Activated naive CD8-positive, alpha-beta T cell treated with anti-CD3 and anti-CD28 coated beads, Interleukin-2, amount 10 ng/mL, durations not matched to agents 7 days and 5 days (primary cell): ENCODE measurements at places on chromosomes 6 and 20. TPM values are rescaled to one million over a fixed set of nuclear protein-coding genes. Genes with fewer than 3 reads are reported as not detected.
A peak's percentile ranks its signal among the peaks of the same experiment; 100 is the strongest.

- H3K4me1 ChIP-seq, result peaks cover 61% of the 10 kb centered on the region
- DNase-seq, result no peak
- no peaks in the 10 kb centered on the region for H3K27me3 ChIP-seq
- peak overlapping the region; percentile 99 for H3K27ac ChIP-seq
Measured at GRCh38 chr6:30491991-30492952, 3.0 kb downstream of the HLA-E start.

DNA sequence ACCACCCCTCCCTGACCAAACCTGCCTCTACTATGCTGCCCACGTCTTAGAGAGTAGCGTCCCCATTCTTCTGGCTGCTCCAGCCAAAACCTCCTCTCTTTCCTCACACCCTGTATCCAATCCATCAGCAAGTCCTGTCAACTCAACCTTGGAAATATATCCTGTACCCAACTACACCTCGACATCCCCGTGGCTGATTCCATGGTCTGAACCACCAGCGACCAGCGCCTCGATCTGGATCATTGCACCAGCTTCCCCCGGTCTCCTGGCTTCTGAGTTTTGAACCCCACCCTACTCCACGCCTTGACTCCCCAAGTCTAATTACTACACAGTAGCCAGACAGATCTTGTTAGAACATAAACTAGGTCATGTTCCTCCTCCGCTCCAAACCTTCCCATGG, 9.8 kb downstream of the NRSN2 start:
- DNase-seq, result no peak
- H3K27ac ChIP-seq, result no peak overlapping the region
- peaks cover 7% of the 10 kb centered on the region for H3K27me3 ChIP-seq
- no peak overlapping the region for H3K4me3 ChIP-seq

THBD gene
- 0.22 TPM for total RNA-seq

CST2 gene
- total RNA-seq, result not detected
